MCF 10A (cell line): ENCODE measurements at places on chromosomes 11 and 22.

GRCh38 chr11:69923641-69924307, 104.6 kb upstream of the FGF3 start:
- DNase-seq: no peak

DNA sequence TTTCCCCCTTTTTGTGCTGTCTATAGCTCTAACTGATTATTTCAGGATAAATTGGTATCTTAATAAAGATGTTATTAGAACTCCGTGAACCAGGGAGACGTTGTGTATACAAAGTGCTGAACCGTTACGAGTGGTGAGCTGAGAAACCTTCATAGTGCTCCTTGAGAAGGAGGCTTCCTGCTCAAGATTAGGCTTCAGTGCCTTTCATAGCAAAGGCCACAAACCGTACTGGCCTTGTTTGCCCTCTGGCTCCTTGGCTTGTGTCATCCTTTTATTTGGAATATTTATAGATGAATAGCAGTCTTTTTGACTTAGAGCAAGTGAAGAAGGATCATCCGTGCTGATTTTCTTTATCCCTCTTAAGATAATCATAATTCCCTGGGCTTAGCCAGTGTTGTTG, 16.3 kb downstream of the EIF3L start:
- no peak for DNase-seq

- DNase-seq: no peak
Observed at GRCh38 chr11:45024316-45024715, 73.6 kb upstream of the TP53I11 start.

DNA sequence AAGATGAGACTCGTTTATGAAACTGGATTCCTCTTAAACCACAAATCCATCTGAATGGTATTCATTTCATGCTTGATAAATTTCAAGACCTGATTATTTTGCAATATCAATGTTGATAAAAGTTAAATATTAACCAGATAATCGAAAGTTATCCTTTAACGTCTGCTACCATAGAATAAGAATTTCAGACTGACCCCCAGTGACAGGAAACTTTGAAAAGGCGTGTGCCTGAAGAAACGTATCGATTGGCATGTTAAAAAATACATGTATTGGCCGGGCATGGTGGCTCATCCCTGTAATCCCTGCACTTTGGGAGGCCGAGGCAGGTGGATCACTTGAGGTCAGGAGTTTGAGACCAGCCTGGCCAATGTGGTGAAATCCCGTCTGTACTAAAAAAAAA, 13.9 kb downstream of the SCGB1A1 start:
- no peak for DNase-seq

- peak; percentile 46 for DNase-seq
Observed at GRCh38 chr22:26485013-26485412, 1.3 kb downstream of the SRRD start.

DNA sequence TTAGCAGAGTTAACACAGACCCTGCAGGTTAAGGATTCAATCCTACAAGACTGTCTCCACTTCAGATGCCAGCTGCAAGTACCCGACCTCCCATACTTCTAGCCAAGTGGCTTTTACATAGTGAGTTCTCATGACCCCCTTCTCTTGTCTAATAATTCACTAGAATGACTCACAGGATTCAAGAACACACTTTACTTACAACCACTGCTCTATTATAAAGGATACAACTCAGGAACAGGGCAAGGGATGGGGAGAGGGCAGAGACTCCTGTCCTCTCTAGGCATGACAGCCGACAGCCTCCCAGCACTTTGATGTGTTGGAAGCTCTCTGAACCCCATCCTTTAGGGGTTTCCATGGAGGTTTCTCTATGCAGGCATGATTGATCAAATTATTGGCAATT, 60.0 kb downstream of the MYO18B start:
- DNase-seq: no peak

DNA sequence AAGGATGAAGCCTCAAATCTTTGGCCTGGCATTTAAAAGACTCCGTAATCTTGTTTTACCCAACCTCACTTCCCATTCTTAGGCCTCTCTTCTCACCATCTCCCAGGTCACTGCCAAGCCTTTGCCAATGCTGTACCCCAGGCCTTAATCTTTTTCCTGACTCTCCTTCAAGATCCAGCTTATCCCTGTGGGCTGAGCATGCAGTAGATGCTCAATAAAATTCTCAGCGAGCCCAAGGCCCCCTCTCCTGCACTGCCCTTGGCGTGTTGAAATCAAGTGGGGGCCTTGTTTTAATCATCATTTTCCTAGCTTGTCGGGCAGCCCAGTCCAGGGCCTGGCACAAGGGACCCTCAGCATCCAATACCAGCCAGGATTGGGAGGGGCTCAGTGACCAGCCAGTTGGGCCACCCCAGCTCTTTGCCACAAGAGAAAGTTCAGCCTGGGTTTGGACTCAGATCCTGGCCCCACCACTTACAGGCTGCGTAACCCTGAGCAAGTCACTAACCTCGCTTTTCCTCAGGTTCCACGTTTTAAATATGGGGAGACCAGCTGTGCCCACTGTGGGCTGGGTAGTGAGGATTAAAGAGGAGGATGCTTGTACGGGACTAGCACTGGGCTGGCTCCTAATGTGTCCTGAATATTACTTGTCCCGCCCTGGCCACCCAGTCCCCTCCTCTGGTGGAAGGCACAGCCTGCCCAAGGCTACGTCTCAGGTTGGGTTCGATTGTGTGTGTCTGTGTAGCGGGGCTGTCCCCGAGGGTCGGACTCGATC, 943 bp upstream of the YWHAH start:
- no peak for DNase-seq
